ENCODE measurements at places on chromosomes 1 and 21. TPM values are rescaled to one million over a fixed set of nuclear protein-coding genes. Genes with fewer than 3 reads are reported as not detected.

SLC1A7 gene
- total RNA-seq: 1.2 TPM

CASQ2 gene
- total RNA-seq: not detected

MROH9 gene
- total RNA-seq: not detected

GBP5 gene
- 0.17 TPM for total RNA-seq

RPTN gene
- not detected for total RNA-seq

EFNA3 gene
- 1.3 TPM for total RNA-seq

C1QTNF12 gene
- total RNA-seq: 5.1 TPM

FBXO2 gene
- total RNA-seq: 1.3 TPM

TRIM58 gene
- total RNA-seq: under 0.01 TPM

PDE9A gene
- total RNA-seq: 0.50 TPM

CD34 gene
- total RNA-seq: 0.17 TPM

KRTAP12-3 gene
- not detected for total RNA-seq

DPYD gene
- total RNA-seq: 116 TPM

RSPH1 gene
- 0.17 TPM for total RNA-seq

PKP1 gene
- total RNA-seq: under 0.01 TPM

ESPN gene
- under 0.01 TPM for total RNA-seq

OR10K2 gene
- total RNA-seq: not detected

ANKRD65 gene
- total RNA-seq: 4.2 TPM

NEK7 gene
- 66.5 TPM for total RNA-seq

MAP1LC3C gene
- total RNA-seq: 0.87 TPM

SLC19A2 gene
- 8.9 TPM for total RNA-seq
